ENCODE measurements at places on chromosomes 2 and 18.

DNA sequence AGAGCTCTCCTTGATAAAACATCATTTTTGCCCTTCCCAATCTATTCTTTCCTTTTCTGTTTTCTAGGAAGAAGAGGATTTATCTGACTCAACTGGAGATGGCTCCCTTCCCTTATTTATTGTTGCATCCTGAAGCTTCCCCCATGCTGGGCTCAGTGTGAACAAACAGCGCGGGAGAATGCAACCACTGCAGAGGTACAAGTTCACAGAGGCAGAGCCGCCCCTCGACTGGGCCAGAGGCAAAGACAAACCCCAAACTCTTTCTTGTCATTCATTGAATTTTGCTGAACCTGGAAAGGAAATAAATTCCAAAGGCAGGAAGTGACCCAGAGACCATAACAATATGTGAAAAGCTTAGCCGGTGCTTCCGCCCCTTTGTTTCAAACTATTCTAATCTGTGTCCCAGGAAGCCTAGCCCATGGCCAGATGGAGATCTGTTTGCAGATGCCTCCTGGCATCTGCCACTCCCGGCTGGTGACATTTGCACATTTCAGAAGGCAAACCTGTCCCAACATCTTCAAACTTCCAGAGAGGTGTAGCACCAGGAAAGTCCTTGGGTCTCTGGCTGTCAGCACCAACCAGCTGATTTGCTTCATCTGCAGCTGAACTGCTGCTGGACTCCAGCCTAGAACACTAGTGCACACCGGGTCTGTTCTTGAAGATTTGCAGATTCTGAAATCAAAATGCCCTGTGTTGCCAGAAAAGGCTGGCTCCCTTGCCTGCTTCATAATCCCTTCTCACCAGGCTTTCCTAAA is 79.4 kb upstream of the MAP4K3 start:
- DNase-seq = no peak

DNA sequence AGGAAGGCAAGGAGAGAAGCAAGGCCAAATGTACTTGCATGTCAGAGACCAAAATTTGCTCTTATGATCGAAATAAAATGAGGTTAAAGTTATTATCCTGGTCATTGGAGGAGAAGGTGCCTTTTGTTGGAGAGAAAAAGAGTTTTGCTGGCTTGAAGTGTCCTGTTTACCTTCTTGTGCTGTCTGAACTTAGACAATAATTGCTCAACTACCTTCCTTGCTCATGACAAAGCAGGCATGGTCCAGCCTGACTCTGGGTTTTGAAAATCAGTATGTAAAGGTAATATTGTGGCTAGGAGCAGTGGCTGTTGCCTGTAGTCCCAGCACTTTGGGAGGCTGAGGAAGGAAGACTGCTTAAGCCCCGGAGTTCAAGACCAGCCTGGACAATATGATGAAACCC is 89.1 kb downstream of the MEIS1 start:
- no peak for DNase-seq

GRCh38 chr2:237876951-237877491 is 17.6 kb downstream of the RAMP1 start:
- no peak for DNase-seq

DNA sequence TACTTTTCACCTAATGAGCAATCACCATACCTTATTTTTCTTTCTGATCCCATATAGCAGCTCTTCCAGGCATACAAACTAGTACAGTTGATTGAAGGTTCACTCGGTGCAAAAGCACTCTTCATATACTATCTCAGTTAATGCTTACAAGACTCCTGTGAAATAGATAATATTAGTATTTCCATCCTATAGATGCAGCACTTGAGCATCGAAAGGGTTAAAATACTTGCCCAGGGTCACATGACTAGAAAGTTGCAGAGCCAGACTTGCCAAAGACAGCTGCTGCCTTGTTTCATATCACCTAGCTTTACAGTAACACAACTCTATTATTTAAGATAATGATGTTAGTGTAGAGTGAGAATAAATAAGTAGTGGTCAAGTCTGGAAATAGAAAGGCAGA is 466.0 kb upstream of the TNP1 start:
- DNase-seq = no peak

GRCh38 chr2:177326005-177326404 is 61.5 kb upstream of the NFE2L2 start:
- DNase-seq = no peak

DNA sequence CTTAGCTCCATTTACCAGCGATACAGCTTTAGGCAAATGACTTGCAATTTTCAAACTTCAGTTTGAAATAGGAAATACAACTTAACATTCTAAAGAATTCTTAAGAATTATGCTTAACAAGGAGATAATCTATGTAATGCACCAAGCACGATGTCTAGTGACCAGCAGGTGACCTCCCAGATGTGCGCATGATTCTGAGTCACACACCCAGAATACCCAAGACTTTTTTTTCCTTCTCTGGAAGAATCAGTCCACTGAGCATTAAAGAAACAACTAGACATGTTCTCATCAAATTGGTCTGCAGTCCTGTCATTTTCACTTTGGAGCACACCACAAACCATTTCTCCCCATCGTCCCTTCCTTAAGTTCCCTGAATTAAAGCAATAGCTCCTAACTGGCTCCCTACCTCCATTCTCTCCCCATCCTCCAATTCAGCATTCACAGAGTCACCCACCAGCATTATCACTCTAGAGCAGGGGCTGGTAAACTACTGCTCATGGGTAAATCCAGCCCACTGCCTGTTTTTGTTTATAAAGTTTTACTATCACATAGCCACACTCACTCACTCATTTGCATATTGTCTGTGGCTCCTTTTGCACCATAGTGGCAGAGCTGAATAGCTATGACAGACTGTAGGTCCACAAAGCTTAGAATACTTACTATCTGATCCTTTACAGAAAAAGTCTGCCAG is 13.2 kb downstream of the EVA1A start:
- DNase-seq = no peak

DNA sequence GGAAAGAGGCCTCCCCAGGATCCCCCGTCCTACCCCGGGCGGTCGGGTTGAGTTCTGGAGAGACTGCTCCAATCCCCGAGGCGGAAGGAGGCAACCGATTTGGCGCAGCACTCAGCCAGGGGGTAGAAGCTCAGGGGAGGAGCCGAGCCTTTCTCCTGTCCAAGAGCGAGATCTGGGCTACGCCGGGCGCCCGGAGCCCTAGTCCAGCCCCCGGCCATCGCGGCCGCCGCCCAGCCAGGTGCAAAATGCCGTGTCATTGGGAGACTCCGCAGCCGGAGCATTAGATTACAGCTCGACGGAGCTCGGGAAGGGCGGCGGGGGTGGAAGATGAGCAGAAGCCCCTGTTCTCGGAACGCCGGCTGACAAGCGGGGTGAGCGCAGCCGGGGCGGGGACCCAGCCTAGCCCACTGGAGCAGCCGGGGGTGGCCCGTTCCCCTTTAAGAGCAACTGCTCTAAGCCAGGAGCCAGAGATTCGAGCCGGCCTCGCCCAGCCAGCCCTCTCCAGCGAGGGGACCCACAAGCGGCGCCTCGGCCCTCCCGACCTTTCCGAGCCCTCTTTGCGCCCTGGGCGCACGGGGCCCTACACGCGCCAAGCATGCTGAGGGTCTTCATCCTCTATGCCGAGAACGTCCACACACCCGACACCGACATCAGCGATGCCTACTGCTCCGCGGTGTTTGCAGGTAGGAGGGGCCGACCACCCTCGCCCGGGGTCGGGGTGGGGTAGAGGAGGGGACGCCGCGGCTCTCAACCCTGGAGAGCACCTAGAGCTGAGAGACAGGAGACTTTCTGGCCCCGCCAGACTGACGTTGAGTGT is at the start of gene DYSF:
DYSF (plus strand) TSS at position 158 of the 817 bp plus-strand sequence.
- peak; percentile 37 for DNase-seq

GRCh38 chr2:99860720-99861375 is 281.5 kb downstream of the AFF3 start:
- DNase-seq = no peak

GRCh38 chr2:11398750-11399437 is 54.5 kb upstream of the ROCK2 start:
- no peak for DNase-seq

- no peak for DNase-seq
These were observed 56.1 kb downstream of the PRKRA start for GRCh38 chr2:178394859-178395258.

- DNase-seq = no peak
These were observed 227.5 kb downstream of the C1D start for GRCh38 chr2:67835266-67835665.

DNA sequence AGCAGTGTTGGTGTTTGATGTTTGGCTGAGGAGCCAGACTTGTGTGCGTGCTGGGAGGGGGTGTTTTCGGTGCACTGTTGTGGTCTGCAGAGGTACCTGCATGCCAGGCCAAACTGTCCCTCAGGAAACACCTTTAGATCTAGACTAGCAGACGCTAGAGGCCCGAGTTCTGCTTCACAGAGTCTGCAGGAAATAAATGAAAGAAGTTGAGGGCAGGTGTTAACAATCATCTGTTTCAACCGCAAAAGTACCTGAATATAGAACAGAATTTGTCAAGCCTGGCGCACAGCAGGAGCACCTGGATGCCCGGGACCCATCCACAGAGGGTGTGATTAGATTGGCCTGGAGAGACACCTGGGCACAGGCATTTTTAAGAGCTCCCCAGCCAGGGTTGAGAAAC is 40.5 kb upstream of the REL start:
- DNase-seq = peak; percentile 86

- DNase-seq = no peak
These were observed 128.5 kb upstream of the CAPN13 start for GRCh38 chr2:30935795-30936194.

- no peak for DNase-seq
These were observed 103.5 kb downstream of the CPO start for GRCh38 chr2:207042841-207043240.

Data from B cell (primary cell).